ENCODE measurements at places on chromosomes 4 and X.

- peak; percentile 41 for DNase-seq
These were observed 18.8 kb downstream of the ATP1B4 start for GRCh38 chrX:120380699-120381098.

DNA sequence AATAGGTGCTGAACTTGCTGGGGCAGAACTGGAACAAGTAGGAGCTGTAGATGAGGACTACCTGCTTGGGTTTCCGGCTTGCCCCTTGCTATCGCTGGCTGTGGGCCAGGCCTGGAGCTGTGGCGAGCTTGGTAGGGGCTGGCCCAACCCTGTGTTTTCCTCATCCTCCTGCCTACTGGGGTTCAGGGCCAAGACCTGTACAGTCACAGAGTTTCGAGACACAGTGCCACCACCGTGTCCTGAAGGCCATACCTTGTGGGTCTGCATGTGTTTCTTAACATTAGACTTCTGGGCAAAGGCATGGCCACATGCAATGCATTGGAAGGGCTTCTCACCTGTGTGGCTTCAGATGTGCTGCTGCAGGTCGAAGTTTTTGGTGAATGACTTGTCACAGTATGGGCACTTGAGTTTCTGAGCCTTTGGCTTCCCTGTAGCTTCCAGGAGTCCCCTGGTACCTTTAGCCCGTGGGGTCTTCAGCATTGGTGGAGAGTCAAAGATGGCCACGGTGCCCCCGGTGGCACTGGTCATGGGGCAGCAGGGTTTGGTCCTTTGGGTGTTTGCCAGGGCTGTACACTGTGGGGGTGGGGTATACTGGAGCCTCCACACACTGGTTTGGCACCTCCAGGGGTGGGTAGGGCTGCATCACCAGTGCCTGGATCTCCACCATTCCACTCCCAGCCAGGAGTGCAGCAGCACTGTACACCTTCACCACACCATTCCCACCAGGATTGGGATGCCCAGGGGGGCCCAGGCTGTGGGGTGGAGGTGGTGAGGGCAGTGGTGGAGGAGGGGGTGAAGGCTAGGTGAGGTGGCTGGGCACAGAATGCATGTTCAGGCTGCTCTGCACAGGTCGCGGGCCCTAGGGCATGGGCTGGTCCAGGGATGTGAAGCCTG is 52.1 kb downstream of the CFAP299 start:
- no peak for DNase-seq

DNA sequence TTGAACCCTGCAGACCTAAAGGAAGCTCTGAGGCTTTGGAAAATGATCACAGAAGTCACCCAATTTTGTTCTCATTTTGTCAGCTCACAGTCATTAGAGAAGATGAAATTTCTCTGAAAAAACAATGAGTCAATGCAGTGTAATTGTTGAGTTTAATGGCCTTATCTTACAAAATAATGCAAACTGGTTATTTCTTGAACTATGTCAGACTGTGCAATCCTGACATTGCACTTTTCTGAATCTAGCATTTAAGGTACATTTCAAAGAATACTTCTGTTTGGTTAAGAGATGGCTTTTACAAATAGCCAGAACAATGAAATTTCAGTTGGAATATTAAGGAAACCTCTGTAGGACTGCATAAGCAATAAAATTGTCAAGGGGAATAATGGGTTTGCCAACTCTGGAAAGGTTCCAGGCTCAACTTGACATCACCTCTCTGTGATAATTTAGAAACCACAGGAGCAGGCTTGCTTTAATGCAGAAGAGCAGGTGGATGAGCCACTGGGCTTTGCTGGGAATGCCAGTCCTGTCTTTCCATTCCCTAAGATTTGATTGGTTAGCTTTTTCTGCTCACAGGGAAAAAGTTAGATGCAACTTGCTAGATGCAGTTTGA is 222.8 kb downstream of the FRMPD4 start:
- no peak for DNase-seq

DNA sequence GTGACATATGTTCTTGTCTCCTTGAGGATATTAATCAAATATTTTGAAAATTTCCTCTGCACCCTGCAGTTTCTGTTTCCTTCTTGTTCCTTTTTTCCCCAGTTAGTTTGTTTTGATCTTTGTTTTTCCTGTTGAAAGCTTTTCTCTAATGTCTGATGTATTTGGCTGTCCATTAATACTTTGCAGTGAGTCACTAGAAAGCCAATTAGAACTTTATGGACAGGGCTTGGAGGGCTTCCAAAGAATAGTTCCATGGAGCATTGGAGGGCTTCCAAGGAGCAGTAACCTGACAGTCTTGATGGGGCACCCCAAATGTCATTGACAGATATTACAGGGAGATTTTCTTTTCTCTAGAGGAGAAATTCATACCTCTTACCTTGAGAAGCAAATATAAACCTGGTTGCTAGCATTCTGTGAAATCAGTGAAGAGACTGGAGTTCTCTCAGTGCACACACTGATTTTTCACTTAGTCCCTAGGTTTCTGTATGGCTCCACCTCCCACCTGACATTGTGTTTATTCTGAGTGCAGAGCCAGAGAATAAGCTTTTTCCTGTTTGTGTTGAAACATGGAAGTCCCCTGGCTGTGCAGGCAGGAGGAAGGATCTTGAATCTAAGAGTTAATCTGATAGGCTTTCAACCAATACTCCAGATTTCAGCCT is 26.5 kb downstream of the SPARCL1 start:
- DNase-seq: no peak

DNA sequence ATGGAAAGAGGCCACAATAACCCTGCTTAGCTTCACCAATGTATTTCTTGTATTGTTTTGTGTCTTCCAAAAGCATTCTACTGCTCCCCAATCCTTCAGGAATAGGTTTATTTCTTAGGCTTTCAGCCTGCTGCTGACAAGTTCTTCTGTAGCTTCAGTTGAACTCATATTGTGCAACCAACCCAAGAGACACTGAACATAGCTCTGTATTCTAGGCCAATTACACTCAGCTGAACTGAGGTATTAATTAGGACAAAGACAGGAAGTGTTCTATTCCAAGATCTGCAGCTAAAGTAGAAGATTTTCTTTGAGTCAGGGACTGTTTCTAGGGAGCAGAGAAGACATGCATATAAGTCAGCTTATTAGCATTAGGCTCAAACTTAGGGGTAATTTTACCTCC is 151.8 kb downstream of the LHFPL1 start:
- no peak for DNase-seq
